ENCODE measurements at places on chromosomes 3 and 15.

DNA sequence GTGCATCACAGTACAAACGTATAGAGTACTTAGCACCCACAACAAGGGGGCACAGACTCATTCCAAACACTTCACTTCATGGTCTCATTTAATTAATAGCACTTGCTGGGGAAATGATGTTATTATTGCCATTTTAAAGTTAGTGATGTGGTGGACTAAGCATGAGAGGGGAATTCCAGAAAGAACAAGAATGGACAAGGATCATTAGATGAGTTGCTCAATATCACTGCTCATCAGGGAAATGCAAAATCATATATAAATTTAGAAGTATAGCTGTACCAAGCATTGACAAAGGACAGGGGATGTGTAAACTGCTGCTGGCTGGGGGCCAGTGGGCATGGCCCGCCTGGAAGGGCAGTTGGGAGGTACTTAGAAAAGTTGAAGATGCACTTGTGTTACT, 14.6 kb downstream of the PRR20G start:
- no peak for DNase-seq

DNA sequence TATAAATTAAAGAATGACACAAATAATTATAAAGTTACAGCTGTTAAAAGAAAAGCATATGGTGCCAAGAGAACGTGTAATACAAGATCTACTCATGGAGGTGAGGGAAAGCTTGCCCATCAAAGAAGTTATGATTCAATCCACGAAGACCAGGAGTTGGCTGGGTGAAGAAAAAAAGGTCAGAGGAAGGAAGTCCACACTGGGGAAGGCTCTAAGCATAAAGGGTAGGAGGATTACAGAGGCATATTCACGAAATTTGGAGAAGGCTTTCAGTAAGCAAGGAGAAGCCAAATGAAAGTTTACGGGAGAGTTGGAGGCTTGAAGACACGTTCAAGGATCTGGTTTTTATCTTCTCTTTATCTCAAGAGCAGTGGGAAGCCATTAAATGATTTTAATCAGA, 1.8 kb upstream of the TGFBR2 start:
- no peak for DNase-seq

- no peak for DNase-seq
These were observed 113.8 kb downstream of the ADCY5 start for GRCh38 chr3:123335007-123335670.

- DNase-seq = no peak
These were observed 35.4 kb upstream of the TSC22D2 start for GRCh38 chr3:150372722-150373121.

DNA sequence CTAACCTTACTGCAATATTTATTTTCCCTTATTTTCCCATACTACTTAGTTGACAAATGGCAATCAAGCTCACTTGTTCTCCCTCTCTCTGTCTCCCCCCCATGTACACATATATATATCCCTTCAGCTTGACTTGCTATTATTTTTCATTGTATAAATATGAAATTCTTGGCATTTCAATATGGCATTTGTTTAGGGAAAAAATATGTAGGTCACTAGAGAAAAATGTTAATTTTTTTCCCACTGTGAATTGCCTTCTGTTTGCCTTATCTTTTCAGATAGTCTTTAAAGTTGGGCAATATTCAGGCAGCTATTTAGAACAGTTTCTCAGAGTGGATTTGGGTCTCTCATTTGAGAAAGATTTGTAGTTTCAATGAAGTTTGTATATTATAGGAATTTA, 62.8 kb upstream of the UTS2B start:
- no peak for DNase-seq

GRCh38 chr15:60679256-60679655, 200.3 kb upstream of the ICE2 start:
- DNase-seq = no peak

GRCh38 chr3:40332684-40333083, 23.2 kb downstream of the EIF1B start:
- no peak for DNase-seq

DNA sequence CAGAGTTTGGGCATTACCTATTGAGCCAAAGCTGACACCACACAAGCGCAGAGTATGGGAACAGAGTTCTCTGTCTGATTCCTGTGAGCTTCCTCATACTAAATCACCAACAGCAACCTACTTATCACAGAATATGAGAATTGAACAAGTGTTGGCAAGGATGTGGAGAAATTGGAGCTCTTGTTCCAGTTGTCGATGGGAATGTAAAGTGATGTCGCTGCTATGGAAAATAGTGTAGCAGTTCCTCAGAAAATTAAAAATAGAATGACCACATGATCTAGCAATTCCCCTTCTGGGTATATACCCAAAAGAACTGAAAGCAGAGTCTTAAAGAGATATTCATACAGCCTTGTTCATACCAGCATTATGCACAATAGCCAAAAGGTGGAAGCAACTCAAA, 33.4 kb downstream of the CD86 start:
- DNase-seq = no peak

DNA sequence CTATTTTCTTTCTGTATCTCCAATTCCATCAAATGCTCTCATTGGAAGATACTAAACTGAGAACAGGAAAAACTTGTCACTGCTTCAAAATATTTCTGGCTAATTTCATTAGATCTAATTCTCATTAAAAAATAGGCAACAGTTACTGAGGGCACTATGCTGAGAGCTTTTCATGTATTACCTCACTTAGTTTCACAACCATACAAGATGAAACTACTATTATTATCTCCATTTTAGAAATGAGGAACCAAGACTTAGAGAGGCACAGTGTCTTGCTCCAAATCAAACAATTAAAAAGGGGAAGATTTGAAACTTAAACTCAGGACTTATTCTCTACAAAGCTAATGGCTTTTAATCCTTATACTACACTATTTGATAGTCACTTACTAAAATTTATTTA, 7.2 kb upstream of the OTOL1 start:
- DNase-seq = no peak

GRCh38 chr3:171054231-171054630, 27.7 kb upstream of the SLC2A2 start:
- no peak for DNase-seq

- no peak for DNase-seq
These were observed 55.9 kb upstream of the SYN2 start for GRCh38 chr3:11948331-11948730.

- no peak for DNase-seq
These were observed 45.9 kb upstream of the RASA2 start for GRCh38 chr3:141440942-141441341.

GRCh38 chr15:70195171-70195570, 97.5 kb upstream of the TLE3 start:
- DNase-seq = no peak

DNA sequence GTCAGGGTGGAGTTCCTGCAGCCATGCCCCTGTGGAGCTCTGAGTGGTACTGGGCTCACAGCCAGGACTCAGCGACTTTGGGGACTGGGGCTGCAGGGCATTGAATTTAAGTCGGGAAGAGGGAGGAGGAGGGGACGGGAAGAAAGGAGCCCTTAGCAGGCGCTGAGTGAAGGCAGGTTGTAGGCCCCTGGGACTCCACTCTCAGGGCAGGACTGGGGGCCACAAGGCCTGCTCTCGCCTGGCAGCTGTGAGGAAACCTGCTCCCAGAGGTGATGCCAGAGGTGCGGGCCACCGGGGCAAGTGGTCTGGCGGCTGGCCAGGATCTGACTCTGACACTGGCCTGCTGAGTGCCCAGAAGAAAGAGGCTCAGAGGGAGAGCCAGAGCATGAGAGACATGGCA, 73.5 kb downstream of the EPHB3 start:
- no peak for DNase-seq

DNA sequence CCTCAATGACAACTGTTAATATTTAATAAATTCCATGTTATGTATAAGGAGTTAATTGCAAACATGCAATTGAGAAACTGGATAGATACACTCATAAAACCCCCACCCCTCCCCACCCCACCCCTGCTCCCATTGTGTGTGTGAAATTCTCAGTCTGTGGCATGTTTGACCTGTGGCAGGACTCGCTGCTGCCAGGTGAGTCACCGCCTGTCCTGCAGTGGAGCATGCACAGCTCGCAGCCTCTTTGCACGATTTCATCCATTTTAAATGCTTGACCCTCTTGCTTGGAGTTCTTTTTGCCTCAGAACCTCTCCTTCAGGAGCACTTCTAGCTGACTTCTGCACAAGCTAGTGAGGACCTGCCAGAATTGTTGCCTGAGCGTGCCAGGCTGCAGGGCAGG, 5.3 kb upstream of the APEH start:
- no peak for DNase-seq

DNA sequence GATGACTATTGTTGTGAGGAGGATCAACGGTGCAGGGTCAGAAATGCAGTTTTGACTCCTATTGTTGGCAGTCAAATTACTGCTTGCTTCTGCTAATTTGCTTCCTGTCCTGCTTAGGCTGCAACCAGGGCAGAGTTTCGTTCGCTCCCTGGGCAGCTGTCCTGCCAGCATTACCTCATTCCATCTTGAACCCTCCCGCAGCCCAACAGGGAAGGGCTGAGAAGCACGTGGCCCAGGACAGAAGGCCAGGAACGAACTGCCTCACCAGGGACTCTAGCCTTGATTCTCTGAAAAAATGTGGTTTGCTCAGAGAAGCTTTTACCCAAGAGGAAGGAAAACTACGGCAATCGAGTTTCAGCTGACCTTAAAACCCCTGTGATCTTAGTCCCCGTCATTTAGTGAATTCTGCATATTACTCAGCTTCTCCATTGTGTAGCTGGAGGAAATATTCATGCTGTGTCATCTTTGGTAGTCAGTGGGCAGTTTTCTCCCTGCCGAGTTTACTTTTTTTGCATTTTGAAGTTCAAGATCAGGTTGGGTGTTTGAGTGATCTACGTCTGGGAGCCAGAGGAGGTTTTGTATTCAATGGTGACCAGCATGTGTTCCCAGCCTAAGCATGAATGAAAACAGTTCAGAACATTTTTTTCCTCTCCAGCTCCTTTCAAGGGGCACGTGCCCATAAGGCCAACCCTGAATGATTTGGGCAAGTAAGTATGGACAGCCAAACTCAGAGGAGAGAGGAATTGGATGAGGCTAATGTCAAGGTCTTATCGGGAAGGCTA, 23.0 kb downstream of the TLNRD1 start:
- no peak for DNase-seq

GRCh38 chr3:52845157-52845556, 10.3 kb upstream of the MUSTN1 start:
- DNase-seq = no peak

- DNase-seq = no peak
These were observed 1.4 kb upstream of the RAB5A start for GRCh38 chr3:19945534-19945933.

GRCh38 chr15:63243776-63244175, 33.6 kb upstream of the APH1B start:
- DNase-seq = no peak

- no peak for DNase-seq
These were observed 140.4 kb upstream of the MBNL1 start for GRCh38 chr3:152128356-152128755.

GRCh38 chr15:37099319-37100108, 835 bp downstream of the MEIS2 start:
- no peak for DNase-seq

DNA sequence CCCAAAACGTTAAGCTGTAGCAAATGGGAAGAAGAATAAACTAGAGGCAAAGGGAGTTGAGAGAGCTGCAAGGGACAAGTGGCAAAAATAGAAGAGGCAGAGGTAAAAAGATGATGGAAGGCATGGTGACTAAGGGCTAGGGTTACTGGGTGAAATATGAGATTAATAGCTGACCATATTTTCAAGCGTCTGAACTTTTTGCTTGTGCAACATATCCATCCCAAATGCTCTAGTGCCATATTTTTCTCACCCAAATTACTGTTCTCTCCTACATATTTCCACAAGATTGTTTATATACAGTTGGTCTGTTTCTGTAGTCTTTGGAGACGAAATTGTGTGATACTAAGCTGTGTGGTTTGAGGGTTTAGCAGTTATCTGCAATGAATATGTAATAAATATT, 145.5 kb downstream of the GMNC start:
- no peak for DNase-seq

DNA sequence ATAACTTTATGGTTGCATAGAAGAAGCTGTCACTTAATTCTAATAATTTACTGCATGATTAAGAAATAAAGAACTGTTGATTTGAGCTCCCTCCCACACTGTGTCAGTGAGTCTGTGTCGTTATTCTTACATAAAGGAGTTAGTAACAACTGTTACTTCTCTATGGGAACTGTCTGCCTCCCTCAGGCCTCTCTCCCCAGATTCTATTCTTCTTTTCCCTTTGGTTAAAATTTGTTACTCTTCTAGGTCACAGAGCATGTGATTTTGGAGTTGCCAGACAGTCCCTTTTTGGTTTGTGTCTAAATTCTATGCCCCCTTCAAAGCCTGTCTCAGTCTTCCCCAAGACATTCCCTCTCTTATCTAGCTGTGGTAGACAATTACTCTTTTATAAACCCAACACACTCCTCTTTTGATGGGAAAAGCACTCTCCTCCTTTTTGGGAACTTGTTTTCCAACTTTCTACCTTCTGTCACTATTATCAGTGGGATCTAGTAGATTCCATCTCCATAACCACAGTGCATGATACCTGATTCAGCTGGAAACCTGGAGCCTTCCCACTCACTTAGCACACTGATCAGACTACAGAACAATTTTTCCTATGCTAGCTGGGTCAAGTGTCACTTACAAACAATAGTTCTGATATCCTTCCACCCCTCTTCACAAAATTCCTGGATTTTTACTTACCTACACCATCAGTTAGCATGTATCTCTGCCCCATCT, 422.1 kb upstream of the TGFBR2 start:
- DNase-seq = no peak

GRCh38 chr3:140995881-140996280, 54.2 kb downstream of the SLC25A36 start:
- DNase-seq = no peak

GRCh38 chr3:182792901-182793662, at the start of gene ATP11B:
TSS of gene ATP11B (plus strand) at chr3:182793504. CDS start at chr3:182793760, 256 bp downstream.
- DNase-seq = peak; percentile 65

- no peak for DNase-seq
These were observed 74.6 kb upstream of the LEKR1 start for GRCh38 chr3:156751461-156752025.

DNA sequence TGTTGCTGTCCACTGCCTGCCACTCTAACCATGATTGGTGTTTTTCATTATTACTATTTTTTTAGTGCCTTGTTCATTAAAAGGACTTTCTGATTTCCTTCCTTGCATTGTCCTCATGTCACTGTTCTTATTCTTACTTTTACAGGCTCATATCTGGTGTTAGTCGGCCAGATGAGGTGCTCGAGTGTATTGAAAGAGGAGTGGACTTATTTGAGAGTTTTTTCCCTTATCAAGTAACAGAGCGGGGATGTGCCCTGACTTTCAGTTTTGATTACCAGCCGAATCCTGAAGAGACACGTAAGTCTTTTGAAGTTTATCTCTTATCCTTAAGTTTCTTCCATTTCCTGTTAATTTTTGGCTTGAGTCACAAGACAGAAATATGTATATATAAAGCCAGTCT, 23.2 kb downstream of the QTRT2 start:
- DNase-seq = no peak

DNA sequence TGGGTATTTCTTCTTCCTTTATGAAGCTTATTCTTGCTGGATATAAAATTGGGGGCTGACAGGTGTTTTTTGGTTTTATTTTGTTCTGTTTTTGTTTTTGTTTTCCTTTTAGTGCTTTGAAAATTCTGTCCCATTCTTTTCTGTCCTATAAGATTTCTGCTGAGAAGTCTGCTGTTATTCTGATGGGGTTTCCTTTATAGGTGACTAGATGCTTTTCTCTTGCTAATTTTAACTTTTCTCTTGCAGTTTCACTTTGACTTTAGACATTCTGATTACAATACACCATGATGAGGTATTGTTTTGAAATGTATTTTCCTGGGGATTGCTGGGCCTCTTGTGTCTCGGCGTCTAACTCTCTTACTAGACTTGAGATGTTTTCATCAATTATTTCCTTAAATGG, 22.8 kb downstream of the TTC14 start:
- no peak for DNase-seq

Data from stimulated activated CD4-positive, alpha-beta T cell treated with anti-CD3 and anti-CD28 coated beads, Interleukin-15, amount 100 ng/mL, for 1 hour (primary cell).